B cell (primary cell): ENCODE measurements at places on chromosomes 12 and 14. TPM values are rescaled to one million over a fixed set of nuclear protein-coding genes. Genes with fewer than 3 reads are reported as not detected.

SELPLG gene
- 6.1 and 6.2 TPM in 2 replicates for total RNA-seq

TAS2R46 gene
- total RNA-seq: 2.1 and 2.6 TPM in 2 replicates

B4GALNT1 gene
- total RNA-seq: 0.22 TPM in 1 of 2 replicates, not detected in the other

LALBA gene
- not detected in 2 replicates for total RNA-seq

FAM90A1 gene
- 0.17 and 0.34 TPM in 2 replicates for total RNA-seq

FGF6 gene
- not detected in 2 replicates for total RNA-seq

C12orf50 gene
- 0.10 and 0.22 TPM in 2 replicates for total RNA-seq

ZDHHC22 gene
- 0.12 TPM in 1 of 2 replicates, not detected in the other for total RNA-seq

TRPV4 gene
- total RNA-seq: not detected in 2 replicates

TTC6 gene
- total RNA-seq: not detected in 2 replicates

BCDIN3D gene
- total RNA-seq: 14.7 and 17.4 TPM in 2 replicates

TOX4 gene
- total RNA-seq: 74.1 and 83.2 TPM in 2 replicates

SIX1 gene
- total RNA-seq: 0.12 TPM in 1 of 2 replicates, not detected in the other
